WTC11 (cell line): ENCODE measurements at places on chromosomes 11 and 22. TPM values are rescaled to one million over a fixed set of nuclear protein-coding genes. Genes with fewer than 3 reads are reported as not detected.

Gene MS4A8
- not detected in 3 replicates for total RNA-seq

Gene OR52M1
- total RNA-seq, result not detected in 3 replicates

Gene CYP2D6
- total RNA-seq, result 1.4 to 1.7 TPM (median 1.6 TPM) in 3 replicates

Gene FAM180B
- total RNA-seq, result 0.16 to 0.28 TPM in 2 of 3 replicates, not detected in the other

Gene GRK3
- total RNA-seq, result 25.7 to 27.1 TPM (median 25.8 TPM) in 3 replicates

Gene RIC8A
- 67.8 to 69.5 TPM (median 68.3 TPM) in 3 replicates for total RNA-seq

Gene POU2AF2
- not detected in 3 replicates for total RNA-seq

Gene KDM2A
- 54.0 to 58.0 TPM (median 54.3 TPM) in 3 replicates for total RNA-seq

Gene TEX12
- not detected in 3 replicates for total RNA-seq

Gene NOX4
- 0.78 to 1.5 TPM (median 1.1 TPM) in 3 replicates for total RNA-seq

Gene BEST1
- 0.17 to 0.32 TPM (median 0.21 TPM) in 3 replicates for total RNA-seq

Gene PRAME
- 1.4 to 1.7 TPM (median 1.5 TPM) in 3 replicates for total RNA-seq

Gene TH
- total RNA-seq, result 0.16 TPM in 1 of 3 replicates, not detected in the others

Gene PRDM11
- 8.3 to 12.4 TPM (median 11.2 TPM) in 3 replicates for total RNA-seq

Gene UFD1
- total RNA-seq, result 49.6 to 57.9 TPM (median 49.9 TPM) in 3 replicates

Gene SLC25A17
- 22.0 to 29.6 TPM (median 25.2 TPM) in 3 replicates for total RNA-seq

Gene TRPM5
- total RNA-seq, result 0.07 to 0.09 TPM in 2 of 3 replicates, not detected in the other

Gene C11orf91
- total RNA-seq, result 0.22 TPM in 1 of 3 replicates, not detected in the others

Gene NR1H3
- total RNA-seq, result 26.3 to 31.1 TPM (median 29.9 TPM) in 3 replicates

Gene LSP1
- 0.77 to 1.7 TPM (median 1.0 TPM) in 3 replicates for total RNA-seq

Gene SNX32
- total RNA-seq, result 2.2 to 3.4 TPM (median 2.9 TPM) in 3 replicates

Gene KRTAP5-11
- total RNA-seq, result not detected in 3 replicates

Gene USP28
- 129 to 142 TPM (median 138 TPM) in 3 replicates for total RNA-seq

Gene NLRP10
- 0.16 to 0.77 TPM (median 0.44 TPM) in 3 replicates for total RNA-seq

Gene KIAA0930
- 53.2 to 62.1 TPM (median 57.6 TPM) in 3 replicates for total RNA-seq

Gene MPEG1
- 0.05 to 0.09 TPM in 2 of 3 replicates, not detected in the other for total RNA-seq

Gene VWCE
- 13.8 to 21.9 TPM (median 17.4 TPM) in 3 replicates for total RNA-seq

Gene PNPLA3
- total RNA-seq, result 17.9 to 19.8 TPM (median 19.6 TPM) in 3 replicates

Gene TPBGL
- 0.37 to 0.78 TPM (median 0.60 TPM) in 3 replicates for total RNA-seq

Gene PPP6R2
- total RNA-seq, result 41.5 to 47.8 TPM (median 46.7 TPM) in 3 replicates

Gene MPST
- total RNA-seq, result 86.6 to 101 TPM (median 98.7 TPM) in 3 replicates

Gene HBB
- total RNA-seq, result 0.34 TPM in 1 of 3 replicates, not detected in the others

Gene OR6T1
- total RNA-seq, result not detected in 3 replicates

Gene OR52E8
- total RNA-seq, result not detected in 3 replicates

Gene OR10W1
- not detected in 3 replicates for total RNA-seq

Gene LIF
- 4.6 to 7.2 TPM (median 6.1 TPM) in 3 replicates for total RNA-seq

Gene NEFH
- 2.6 to 3.7 TPM (median 3.7 TPM) in 3 replicates for total RNA-seq

Gene BCR
- 96.5 to 129 TPM (median 105 TPM) in 3 replicates for total RNA-seq

Gene ART1
- total RNA-seq, result not detected in 3 replicates

Gene IGLL5
- not detected in 3 replicates for total RNA-seq

Gene ARRB1
- total RNA-seq, result 81.0 to 90.1 TPM (median 82.9 TPM) in 3 replicates

Gene TRAPPC4
- total RNA-seq, result 65.1 to 75.7 TPM (median 65.5 TPM) in 3 replicates

Gene DNAJB7
- not detected in 3 replicates for total RNA-seq

Gene PATE4
- not detected in 3 replicates for total RNA-seq

Gene TPP1
- total RNA-seq, result 36.2 to 51.4 TPM (median 44.8 TPM) in 3 replicates

Gene MICAL2
- 2.2 to 3.1 TPM (median 2.6 TPM) in 3 replicates for total RNA-seq

Gene TP53AIP1
- total RNA-seq, result 0.07 TPM in 1 of 3 replicates, not detected in the others
